ENCODE measurements at places on chromosomes 12 and 14.

DNA sequence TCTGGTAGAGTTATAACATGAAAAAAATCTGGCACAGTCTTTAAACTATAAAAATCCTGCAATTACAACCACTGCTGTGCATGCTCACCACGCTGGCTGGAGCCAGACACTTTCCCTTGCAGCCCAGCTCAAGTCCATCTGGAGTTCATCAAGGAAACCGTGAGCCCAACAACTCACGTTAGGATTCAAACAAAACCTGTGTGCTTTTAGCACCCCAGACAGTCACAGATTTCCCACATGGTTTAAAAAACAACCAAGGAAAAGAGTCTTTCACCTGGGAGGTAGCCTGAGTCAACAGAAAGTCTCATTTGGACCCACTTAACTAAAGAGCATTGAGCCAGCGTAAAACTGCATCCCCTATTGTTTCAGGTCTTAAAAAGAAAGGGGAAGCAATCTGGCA is 4.7 kb downstream of the LRIG3 start:
- H3K36me3 ChIP-seq, result peaks cover 8% of the 10 kb centered on the region
- H3K27me3 ChIP-seq, result no peaks in the 10 kb centered on the region
- peaks cover 4% of the 10 kb centered on the region for H3K4me1 ChIP-seq
- DNase-seq, result peak; percentile 75

GRCh38 chr14:92704036-92704804 is 44.2 kb downstream of the LGMN start:
- no peaks in the 10 kb centered on the region for H3K27me3 ChIP-seq
- no peak overlapping the region for H3K27ac ChIP-seq
- H3K36me3 ChIP-seq, result peaks cover 7% of the 10 kb centered on the region
- DNase-seq, result no peak
- no peak overlapping the region for H3K4me3 ChIP-seq
- H3K4me1 ChIP-seq, result no peaks in the 10 kb centered on the region

GRCh38 chr12:78119351-78119918 is 288.7 kb downstream of the NAV3 start:
- no peaks in the 10 kb centered on the region for H3K27me3 ChIP-seq
- no peaks in the 10 kb centered on the region for H3K36me3 ChIP-seq
- H3K27ac ChIP-seq, result no peak overlapping the region
- no peak for DNase-seq
- no peaks in the 10 kb centered on the region for H3K4me1 ChIP-seq
- no peak overlapping the region for H3K4me3 ChIP-seq

DNA sequence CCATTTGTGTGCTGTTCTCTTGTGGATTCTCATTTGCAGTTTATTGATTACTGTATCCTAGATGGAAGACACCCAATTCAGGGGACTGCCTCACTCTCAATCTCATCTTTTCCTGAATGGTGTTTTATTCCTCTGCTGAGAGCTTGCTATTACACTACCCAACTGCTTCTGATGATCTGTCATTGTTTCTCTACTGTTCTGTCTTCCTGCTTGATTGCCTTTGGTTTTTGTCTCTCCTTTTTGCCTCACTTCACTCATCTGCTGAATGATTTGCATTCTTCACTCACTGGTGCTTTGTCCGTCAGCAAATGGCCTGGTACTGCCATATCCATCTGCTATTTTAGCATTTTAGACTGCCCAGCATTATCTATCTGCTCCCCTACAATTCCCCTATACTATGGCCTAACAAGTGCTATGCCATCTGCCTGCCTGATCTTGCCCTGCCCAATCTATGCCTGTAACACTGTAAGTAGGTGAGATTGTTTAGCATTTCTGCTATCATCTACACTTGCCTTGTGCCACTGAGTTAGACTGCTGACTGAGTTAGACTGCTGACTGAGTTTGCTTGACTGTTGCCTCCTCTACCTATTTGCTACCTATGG is 335.1 kb downstream of the GPHN start:
- H3K4me1 ChIP-seq, result no peaks in the 10 kb centered on the region
- H3K36me3 ChIP-seq, result no peaks in the 10 kb centered on the region
- H3K27me3 ChIP-seq, result no peaks in the 10 kb centered on the region
- DNase-seq, result no peak

- no peak for DNase-seq
- peaks cover 6% of the 10 kb centered on the region for H3K4me1 ChIP-seq
- H3K4me3 ChIP-seq, result no peak overlapping the region
- no peaks in the 10 kb centered on the region for H3K27me3 ChIP-seq
- H3K36me3 ChIP-seq, result no peaks in the 10 kb centered on the region
Observed at GRCh38 chr12:53983950-53984572, 885 bp upstream of the HOXC10 start.

DNA sequence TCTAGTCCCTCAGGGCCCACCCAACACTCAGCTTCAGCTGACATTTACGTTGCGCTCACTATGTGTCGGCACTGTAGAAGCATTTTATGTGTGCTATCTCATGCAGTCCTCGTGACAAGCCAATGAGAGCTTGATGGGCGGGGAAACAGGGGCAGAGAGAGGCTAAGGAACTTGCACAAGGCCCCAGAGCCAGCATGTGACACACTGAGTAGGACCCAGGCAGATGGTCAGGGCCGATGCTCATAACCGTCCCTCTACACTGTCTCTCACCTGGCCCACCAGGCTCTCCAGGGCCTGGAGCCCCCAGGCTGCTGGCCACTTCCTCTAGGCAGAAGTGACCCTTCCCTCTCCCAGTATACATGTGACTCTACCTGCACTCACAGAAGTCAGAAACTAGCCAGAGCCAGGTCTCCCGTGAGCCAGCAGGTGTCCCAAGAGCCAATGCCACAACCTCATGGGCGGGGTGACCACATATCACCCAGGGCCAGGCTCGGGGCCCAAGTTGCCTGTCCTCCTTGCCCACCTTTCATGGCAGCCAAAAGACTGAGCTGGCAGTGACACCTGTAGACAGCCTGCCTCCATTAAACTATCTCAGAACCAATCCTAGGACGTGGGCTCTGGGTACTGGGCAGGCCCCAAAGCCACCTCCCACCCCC is 38.3 kb downstream of the TTC7B start:
- no peak overlapping the region for H3K27ac ChIP-seq
- no peaks in the 10 kb centered on the region for H3K36me3 ChIP-seq
- H3K4me1 ChIP-seq, result no peaks in the 10 kb centered on the region
- H3K4me3 ChIP-seq, result no peak overlapping the region
- H3K27me3 ChIP-seq, result no peaks in the 10 kb centered on the region
- no peak for DNase-seq

GRCh38 chr12:41190338-41190737 is 2.2 kb downstream of the PDZRN4 start:
- H3K27ac ChIP-seq, result no peak overlapping the region
- H3K27me3 ChIP-seq, result peaks cover 32% of the 10 kb centered on the region
- DNase-seq, result no peak
- H3K4me3 ChIP-seq, result no peak overlapping the region

DNA sequence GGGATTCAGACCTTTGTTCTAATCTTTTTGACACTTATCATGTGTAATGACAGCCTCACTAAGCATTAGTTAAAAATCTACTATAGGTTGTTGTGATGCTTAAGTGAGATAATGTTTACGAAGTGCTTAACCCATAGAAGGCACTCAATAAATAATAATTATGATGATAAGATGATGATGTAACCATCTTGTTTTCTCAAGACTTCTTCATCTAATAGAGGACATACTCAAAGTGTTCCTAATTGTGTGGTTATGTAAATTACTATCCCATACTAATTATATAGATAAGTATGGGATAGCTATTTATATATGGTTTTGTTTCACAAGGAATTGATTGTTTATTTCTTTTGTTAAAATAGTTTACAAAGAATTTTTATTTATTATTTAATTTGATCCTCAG is 76.9 kb downstream of the MIPOL1 start:
- no peak overlapping the region for H3K4me3 ChIP-seq
- DNase-seq, result no peak
- H3K27ac ChIP-seq, result no peak overlapping the region
- no peaks in the 10 kb centered on the region for H3K4me1 ChIP-seq
- H3K27me3 ChIP-seq, result no peaks in the 10 kb centered on the region

DNA sequence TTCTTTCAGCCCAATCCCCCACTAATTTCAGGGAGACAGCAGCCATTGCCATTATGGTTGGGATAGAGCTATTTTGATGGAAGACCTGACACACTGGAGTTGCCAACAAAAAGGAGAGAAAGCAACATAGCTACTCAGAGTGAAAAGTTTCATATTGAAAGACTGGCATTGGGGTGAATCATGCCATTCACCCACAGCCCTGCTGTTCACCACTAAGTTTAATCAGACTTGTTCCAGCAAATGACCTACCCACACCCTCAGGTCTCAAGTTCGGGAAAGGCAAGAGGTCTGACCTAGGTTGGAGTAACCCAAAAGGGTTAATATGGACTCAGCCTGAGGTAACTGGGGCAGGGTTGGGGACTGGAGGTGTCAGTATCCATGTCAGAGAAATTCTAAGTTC is 169.2 kb downstream of the PAWR start:
- H3K4me3 ChIP-seq, result no peak overlapping the region
- no peak for DNase-seq
- no peaks in the 10 kb centered on the region for H3K4me1 ChIP-seq

- peaks cover 5% of the 10 kb centered on the region for H3K36me3 ChIP-seq
- H3K4me3 ChIP-seq, result no peak overlapping the region
- no peak overlapping the region for H3K27ac ChIP-seq
Observed at GRCh38 chr12:44002607-44003006, 166.7 kb downstream of the TMEM117 start.

- no peaks in the 10 kb centered on the region for H3K27me3 ChIP-seq
- DNase-seq, result no peak
- no peaks in the 10 kb centered on the region for H3K4me1 ChIP-seq
- no peaks in the 10 kb centered on the region for H3K36me3 ChIP-seq
Observed at GRCh38 chr12:89552376-89552775, 26.5 kb upstream of the POC1B start.

Measured in small intestine (tissue), 16 donors.